T-cell (primary cell): ENCODE measurements at places on chromosomes 6 and 20. TPM values are rescaled to one million over a fixed set of nuclear protein-coding genes. Genes with fewer than 3 reads are reported as not detected.

- no peak for DNase-seq
- H3K4me3 ChIP-seq: no peak overlapping the region
- peaks cover 65% of the 10 kb centered on the region for H3K36me3 ChIP-seq
Measured at GRCh38 chr6:42239736-42240375, 22.2 kb upstream of the MRPS10 start.

DNA sequence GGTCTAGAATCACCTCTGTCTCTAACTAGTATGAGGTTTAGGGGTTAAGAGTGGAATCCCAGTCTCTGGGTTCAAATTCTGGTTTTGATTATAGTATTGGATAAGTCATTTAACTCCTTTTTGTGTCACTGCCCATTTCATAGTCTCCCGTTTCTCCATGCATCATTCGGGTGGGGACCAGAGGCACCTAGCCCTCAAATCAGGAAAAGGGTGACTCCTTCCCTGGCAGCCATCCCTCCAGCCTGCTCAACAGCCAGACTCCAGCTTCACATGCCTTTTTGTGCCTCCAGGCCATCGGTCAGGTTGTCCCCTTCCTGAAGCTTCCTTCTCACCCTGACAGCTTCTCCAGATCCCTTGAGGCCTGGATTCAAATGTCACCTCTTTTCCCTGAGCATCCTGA, 139.8 kb downstream of the DHX35 start:
- no peak for DNase-seq
- no peaks in the 10 kb centered on the region for H3K4me1 ChIP-seq
- no peaks in the 10 kb centered on the region for H3K36me3 ChIP-seq
- H3K4me3 ChIP-seq: no peak overlapping the region

DNA sequence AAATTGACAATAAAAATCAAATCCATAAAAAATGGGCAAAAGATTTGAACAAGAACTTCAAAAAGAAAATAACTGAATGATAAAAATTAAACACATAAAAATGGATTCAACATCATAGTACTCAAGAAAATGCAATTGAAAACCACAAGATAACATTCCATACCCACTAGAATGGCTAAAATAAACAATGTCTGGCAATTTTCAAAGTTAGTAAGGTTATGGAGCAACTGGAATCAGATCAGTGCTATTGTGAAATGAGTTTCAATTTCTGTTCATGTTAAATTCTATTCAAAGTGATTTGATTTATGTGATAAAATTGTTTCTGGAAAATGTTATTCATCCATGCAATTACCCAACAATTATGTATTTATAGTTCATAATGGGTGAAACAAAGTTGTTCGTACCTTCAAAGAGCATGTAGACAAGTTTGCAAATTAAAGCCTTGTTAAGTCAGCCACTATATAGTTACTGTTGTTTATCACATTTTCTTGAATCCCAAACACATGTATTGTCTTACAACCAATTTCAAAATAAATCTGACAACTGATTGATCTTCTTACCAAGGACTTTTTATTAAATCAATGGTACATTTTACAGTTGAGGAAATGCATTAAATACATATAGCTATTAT, 151.5 kb upstream of the CENPW start:
- no peak overlapping the region for H3K4me3 ChIP-seq
- no peaks in the 10 kb centered on the region for H3K4me1 ChIP-seq
- no peaks in the 10 kb centered on the region for H3K36me3 ChIP-seq
- no peak for DNase-seq
- no peak overlapping the region for H3K27ac ChIP-seq

DNA sequence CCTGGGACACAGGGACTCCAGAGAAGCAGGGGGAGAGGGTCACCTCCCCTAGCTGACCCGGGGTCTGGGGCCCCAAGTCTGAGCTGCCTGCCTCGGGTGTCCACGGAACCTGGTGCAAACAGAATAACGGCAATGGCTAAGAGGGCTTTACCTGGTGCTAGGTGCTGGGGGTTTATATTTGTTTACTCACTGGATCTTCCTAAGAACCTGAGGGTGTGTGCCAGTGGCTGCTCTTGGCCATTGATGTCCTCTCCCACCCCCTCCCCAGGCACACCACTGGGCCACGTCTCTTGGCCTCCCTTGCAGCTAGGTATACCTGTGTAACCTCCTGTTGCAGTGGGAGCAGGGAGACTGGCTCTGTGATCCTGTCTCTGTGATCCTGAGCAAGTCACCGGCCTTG, 157.9 kb upstream of the MLN start:
- no peaks in the 10 kb centered on the region for H3K27me3 ChIP-seq
- no peak overlapping the region for H3K27ac ChIP-seq
- no peaks in the 10 kb centered on the region for H3K4me1 ChIP-seq

- DNase-seq: no peak
- no peak overlapping the region for H3K27ac ChIP-seq
- H3K27me3 ChIP-seq: peaks cover 25% of the 10 kb centered on the region
- no peaks in the 10 kb centered on the region for H3K36me3 ChIP-seq
- no peak overlapping the region for H3K4me3 ChIP-seq
- H3K4me1 ChIP-seq: no peaks in the 10 kb centered on the region
Measured at GRCh38 chr20:37473249-37474000, 47.6 kb upstream of the NNAT start.

- H3K27me3 ChIP-seq: peaks cover 3% of the 10 kb centered on the region
- no peak overlapping the region for H3K27ac ChIP-seq
- no peaks in the 10 kb centered on the region for H3K4me1 ChIP-seq
- no peak overlapping the region for H3K4me3 ChIP-seq
Measured at GRCh38 chr6:25934156-25934555, 3.7 kb upstream of the SLC17A2 start.

GRCh38 chr20:1295276-1295930, 29.3 kb downstream of the SNPH start:
- H3K4me1 ChIP-seq: no peaks in the 10 kb centered on the region
- H3K27ac ChIP-seq: no peak overlapping the region
- H3K27me3 ChIP-seq: no peaks in the 10 kb centered on the region
- H3K4me3 ChIP-seq: no peak overlapping the region
- DNase-seq: no peak

Gene GUCA1A
- not detected for total RNA-seq
